HT-29 (cell line): ENCODE measurements at places on chromosomes 5 and 9. TPM values are rescaled to one million over a fixed set of nuclear protein-coding genes. Genes with fewer than 3 reads are reported as not detected.

LPCAT1 gene
- total RNA-seq = 48.9 and 49.1 TPM in 2 replicates

PTPN3 gene
- 9.8 and 11.3 TPM in 2 replicates for total RNA-seq

ORM2 gene
- total RNA-seq = not detected in 2 replicates

DOCK2 gene
- not detected in 2 replicates for total RNA-seq

MEGF9 gene
- 2.3 and 2.4 TPM in 2 replicates for total RNA-seq

RECK gene
- total RNA-seq = not detected in 2 replicates

NXNL2 gene
- not detected in 2 replicates for total RNA-seq

SPINK5 gene
- 0.39 and 0.76 TPM in 2 replicates for total RNA-seq

SLC26A2 gene
- total RNA-seq = 0.91 and 0.94 TPM in 2 replicates

DCANP1 gene
- total RNA-seq = not detected in 2 replicates

ZDHHC11B gene
- total RNA-seq = 3.7 and 5.2 TPM in 2 replicates

TMOD1 gene
- total RNA-seq = not detected in 2 replicates

DOK3 gene
- total RNA-seq = 1.6 and 1.9 TPM in 2 replicates

MLANA gene
- total RNA-seq = not detected in 2 replicates
